ENCODE measurements at places on chromosomes 2 and 18. TPM values are rescaled to one million over a fixed set of nuclear protein-coding genes. Genes with fewer than 3 reads are reported as not detected.

Gene RAD51AP2
- 0.40 TPM for total RNA-seq

DNA sequence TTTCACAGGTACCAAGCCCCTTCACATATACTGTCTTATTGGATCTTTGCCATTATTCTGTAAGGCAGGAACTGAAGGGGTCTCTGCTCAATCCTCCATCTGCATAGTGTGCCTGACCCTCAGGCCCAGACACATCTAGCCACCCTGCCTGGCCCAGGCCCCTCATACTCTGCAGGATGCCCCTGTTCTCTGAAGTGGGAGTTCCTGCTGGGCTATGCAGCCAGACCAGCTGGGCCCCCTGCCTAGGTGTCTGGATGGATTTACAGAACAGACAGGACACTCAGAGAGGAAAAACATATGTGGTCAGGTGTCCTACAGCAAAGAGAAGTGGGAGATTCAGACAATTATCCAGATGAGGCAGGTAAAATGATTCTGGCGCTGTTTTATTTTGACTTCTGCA, 42.0 kb downstream of the SLC4A5 start:
- no peak for DNase-seq

- no peak for DNase-seq
Observed at GRCh38 chr18:32920796-32921787, 148.3 kb upstream of the KLHL14 start.

Gene B3GNT2
- total RNA-seq = 28.1 TPM

Gene CGREF1
- 0.27 TPM for total RNA-seq

Gene ANKRD29
- total RNA-seq = 2.2 TPM

Gene VIT
- 3.6 TPM for total RNA-seq

GRCh38 chr2:74291218-74291544, 52.0 kb downstream of the SLC4A5 start:
- DNase-seq = no peak

Gene GREB1
- 0.20 TPM for total RNA-seq

DNA sequence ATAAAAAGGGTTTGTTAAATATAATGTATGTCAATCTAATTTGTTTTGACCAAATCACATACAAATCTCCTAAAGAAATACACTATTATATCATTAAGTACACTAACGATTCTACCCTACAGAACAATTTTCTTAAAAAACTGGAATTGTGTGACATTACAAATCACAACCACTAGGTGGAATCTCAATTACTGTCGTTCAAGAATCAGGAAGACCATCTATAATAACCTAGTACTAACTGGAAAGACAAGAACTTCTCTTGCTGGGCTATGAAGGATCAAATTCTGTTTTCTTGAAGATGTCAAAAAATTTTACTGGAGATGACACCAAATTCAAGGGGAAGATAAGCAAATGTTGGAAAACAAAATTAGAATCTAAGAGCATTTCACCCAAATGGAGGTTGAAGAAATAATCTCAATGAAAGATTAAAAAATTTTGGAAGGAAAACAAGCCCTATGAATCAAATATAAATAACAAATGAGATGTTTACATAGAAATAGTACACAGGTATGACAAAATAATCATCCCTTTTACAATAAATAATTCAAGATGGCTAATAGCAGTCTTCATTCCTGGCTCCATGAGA, 110.9 kb downstream of the STK39 start:
- DNase-seq = no peak

DNA sequence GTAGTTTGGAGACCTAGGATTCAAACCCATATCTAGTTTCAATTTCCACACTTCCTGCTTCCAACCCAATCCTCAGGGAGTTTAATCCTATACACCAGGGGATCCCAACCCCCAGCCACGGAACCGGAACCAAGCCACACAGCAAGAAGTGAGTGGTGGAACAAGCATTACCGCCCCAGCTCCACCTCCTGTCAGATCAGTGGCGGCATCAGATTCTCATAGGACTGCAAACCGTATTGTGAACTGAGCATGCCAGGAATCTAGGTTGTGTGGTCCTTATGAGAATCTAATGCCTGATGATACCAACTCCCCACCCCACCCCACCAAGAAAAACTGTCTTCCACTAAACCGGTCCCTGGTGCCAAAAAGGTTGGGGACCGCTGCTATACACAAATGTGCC, 52.5 kb downstream of the PRPF40A start:
- no peak for DNase-seq

GRCh38 chr2:46012618-46013240, 284.5 kb upstream of the EPAS1 start:
- DNase-seq = no peak

- DNase-seq = no peak
Observed at GRCh38 chr2:40458271-40458794, 6.4 kb upstream of the SLC8A1 start.

Gene ZNF804A
- total RNA-seq = 1.00 TPM

Gene KLHL41
- total RNA-seq = 1.1 TPM

GRCh38 chr2:83051538-83052170, 1407.4 kb downstream of the SUCLG1 start:
- DNase-seq = no peak

GRCh38 chr2:134466141-134466540, 212.3 kb downstream of the MGAT5 start:
- no peak for DNase-seq

Gene VRK2
- 24.3 TPM for total RNA-seq

DNA sequence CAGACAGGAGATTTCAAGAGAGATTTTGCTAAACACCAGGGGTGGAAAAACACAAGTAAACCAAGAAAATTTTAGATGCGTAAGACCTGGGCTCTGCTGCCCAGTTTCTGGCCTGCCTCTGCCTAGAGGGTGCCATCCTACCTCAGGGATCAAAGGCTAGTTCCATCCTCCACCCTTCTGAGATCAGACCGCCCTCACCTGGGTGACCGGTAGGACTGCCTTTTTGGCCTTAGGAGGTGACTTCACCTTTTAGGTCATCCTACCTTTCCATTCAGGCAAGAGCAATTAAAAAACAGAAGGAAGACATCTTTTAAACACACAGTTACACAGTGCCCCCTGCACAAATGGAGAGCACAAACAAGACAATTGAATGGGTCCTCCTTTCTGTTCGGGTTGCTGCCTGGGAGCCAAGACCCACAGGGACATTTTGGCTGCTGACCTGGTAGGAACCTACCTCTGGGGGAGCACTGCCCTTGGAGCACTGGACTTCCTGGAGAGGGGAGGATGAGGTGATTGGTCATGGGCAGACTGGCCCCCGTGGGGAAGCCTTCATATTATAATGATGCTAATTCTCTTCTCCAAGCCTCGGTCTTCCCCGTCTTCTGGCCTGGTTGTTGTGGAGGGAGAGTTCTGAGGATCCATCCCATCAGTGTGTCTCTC, 3.1 kb downstream of the PSD4 start:
- no peak for DNase-seq

Gene EVA1A
- not detected for total RNA-seq

DNA sequence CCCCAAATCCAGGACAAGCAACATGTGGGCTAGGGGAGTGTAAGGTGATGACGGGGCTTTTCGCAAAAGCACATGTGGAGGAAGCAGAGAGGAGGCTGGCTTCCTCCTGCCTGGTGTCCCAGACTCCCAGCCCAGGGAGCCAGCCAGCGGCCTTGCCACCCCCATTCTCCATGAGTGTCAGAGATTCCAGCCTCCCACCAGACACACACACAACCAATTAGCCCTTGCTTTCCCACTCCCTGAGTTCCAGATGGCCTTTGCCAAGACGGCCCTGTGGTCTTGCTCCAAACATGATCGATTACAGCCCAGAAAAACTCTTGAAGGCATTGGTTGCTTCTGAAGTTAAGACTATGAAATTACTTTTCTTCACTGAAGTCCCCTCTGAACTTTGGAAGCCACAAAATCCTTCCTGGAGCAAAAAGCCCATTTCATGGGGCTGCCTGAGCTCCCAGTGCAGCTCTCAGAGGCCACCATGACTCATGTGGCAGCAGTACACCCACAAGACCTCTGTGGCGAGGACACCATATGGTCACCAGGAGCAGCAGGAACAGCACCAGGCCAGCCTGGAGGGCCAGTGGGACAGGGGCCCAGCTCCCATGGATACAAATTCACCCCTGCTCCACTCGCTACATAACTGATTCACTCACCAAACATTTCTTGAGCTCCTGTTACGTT, 69.1 kb upstream of the PID1 start:
- no peak for DNase-seq

DNA sequence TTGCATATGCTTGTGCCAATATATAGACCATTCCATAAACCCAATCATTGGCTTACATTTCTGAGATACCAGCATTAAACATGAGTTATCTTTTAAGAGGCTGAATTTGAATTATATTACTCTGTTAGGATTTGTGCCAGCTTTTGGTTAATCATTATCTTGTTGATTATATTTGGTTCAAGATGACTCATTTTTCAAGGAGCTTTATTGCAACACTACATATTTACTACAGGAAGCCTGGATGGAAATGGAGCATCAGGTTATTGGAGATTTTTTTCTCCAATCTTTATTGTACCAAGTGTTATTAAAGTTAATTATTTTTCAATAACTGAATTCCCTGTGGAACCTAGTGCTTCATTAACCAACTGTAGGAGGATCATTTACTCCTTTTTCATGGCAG, 26.4 kb downstream of the EML4 start:
- DNase-seq = no peak

DNA sequence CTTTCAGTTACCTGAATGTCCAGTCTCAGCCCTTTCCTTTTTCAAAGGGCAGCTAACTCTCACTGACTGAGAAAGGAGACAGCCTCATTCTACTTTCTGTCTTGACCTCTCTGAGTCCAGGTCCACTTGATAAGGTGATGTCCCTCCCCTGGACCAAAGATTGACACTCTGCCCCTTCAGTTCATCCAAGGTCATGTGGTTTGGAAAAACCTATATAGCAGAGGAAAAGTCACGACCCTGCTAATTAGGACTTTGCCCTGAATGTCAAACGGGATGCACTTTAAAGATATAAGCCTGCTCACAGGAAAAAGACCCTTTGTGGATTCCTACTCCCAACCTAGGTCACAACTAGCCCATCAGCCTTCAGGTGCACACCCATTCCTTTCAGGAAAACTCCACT, 208.3 kb downstream of the AGPS start:
- no peak for DNase-seq

Gene RMND5A
- total RNA-seq = 94.8 TPM

DNA sequence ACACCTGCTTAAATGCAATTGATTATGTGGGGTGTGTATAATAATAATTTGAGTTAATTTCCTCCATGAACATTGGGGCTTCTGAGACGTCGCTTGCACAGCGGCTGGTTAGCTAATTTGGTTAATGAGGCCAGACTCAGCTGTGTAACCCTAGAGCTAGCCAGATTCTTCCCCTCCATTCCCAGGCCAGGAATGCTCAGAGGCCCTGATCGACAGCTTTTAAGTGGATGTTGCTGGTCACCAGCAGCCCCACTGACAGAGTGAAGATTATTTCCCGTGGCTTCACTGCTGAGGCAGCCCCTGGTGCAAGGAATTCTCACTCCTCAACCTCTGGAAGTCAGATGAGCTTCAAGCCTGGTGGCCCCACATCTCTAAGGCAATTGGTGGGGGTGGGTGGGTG, 12.4 kb upstream of the EPAS1 start:
- no peak for DNase-seq

DNA sequence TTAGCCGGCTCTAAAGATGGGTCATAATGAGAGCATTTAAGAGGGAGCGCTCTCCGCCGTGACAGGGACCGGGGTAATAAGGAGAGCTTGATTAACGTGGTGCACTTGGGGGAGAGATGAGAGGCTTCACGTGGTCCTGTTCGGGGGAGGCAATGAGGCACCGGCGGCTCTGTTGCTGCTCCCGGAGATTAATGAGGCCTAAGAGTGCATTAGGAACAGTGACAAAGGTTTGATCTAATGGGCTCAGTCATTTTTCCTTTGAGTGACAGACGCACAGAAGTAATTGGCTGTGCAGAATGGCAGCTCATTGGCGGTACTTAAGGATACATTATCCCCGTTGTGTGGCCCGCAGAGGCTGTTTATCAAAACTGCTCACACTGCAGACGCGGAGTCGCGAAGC, 250.7 kb downstream of the GBX2 start:
- DNase-seq = no peak

Gene GATA6
- total RNA-seq = 55.2 TPM

GRCh38 chr2:166984188-166984587, 95.9 kb downstream of the XIRP2 start:
- no peak for DNase-seq

GRCh38 chr2:1837022-1837421, 92.7 kb upstream of the PXDN start:
- no peak for DNase-seq

- DNase-seq = no peak
Observed at GRCh38 chr2:168719446-168719845, 83.0 kb upstream of the NOSTRIN start.

Gene CBLN2
- 0.75 TPM for total RNA-seq

GRCh38 chr2:15238028-15238427, 323.1 kb downstream of the NBAS start:
- DNase-seq = no peak

GRCh38 chr2:108586631-108587030, 52.4 kb downstream of the LIMS1 start:
- no peak for DNase-seq
